ENCODE measurements at places on chromosomes 13 and 19.

DNA sequence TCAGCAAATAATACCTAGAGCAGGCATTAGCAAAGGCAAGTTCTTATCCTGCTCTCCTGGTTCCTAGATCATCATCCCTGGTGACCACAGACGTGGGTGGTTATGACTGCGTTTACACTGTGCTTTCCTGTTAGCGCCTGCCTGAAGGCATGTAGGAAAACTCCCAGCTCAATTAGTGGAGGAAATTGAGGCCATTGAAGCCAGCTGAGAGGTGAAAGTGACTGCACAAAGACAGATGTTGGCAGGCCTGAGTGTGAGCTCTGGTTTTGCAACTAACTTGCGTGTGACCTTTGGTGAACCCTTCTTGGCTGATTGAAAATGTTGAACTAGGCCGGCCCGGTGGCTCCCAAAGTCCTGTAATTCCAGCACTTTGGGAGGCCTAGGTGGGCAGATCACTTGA is 17.5 kb upstream of the NWD1 start:
- DNase-seq: no peak
- no peak overlapping the region for H3K27ac ChIP-seq
- H3K36me3 ChIP-seq: no peaks in the 10 kb centered on the region
- no peaks in the 10 kb centered on the region for H3K4me1 ChIP-seq

DNA sequence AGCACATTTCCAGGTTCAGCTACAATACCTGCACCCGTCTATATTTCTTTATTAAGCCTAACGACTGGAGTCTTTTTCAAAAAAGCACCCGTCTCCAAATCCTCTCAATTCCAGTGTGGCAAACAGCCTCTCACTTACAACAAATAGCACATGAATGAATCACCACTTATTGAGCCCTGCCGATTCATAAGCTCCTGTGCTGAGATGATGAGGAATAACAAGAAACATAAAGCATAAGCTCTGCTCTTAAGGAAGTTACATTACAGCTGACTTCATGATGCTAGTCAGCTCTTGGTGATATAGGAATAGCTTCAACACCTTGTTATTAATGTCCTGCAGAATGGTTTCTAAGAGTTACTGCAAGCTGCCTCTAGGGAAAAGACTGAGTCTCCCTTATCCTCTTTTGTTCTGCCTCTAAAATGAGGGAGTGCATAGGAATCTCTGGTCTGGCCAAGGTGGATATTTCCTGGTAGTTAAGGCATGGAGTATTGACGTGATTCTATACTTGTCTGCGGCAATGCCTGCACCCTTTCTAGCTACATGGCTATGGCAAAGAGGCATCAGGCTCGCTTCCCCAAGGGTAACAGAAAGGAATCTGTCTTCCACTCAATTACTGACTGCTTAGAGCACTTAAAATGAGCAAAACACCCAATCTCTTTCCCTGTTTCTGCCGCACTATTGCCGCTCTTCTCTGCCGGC is 195.7 kb downstream of the KLF12 start:
- H3K27me3 ChIP-seq: no peaks in the 10 kb centered on the region
- no peak overlapping the region for H3K4me3 ChIP-seq
- DNase-seq: no peak

DNA sequence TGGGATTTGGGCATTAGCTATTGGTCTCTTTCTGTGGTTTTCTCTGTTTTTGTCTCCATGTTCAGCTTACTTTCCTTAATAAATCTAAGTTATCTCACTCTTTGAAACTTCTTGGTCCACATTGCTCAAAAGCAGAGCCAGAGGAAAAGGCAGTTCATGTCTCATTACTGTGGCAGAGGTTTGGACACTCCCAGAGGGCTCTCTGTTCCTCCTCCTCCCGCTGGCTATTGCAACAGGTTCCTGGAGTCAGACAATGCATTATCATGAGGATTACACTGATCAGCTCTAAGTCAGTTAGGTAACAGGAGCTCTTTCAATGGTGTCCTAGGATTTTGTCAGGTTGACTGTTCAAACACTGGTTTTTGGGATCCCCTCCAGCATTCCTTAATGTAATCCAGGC is 298.8 kb downstream of the NDFIP2 start:
- H3K27ac ChIP-seq: no peak overlapping the region
- no peaks in the 10 kb centered on the region for H3K36me3 ChIP-seq
- no peaks in the 10 kb centered on the region for H3K4me1 ChIP-seq

DNA sequence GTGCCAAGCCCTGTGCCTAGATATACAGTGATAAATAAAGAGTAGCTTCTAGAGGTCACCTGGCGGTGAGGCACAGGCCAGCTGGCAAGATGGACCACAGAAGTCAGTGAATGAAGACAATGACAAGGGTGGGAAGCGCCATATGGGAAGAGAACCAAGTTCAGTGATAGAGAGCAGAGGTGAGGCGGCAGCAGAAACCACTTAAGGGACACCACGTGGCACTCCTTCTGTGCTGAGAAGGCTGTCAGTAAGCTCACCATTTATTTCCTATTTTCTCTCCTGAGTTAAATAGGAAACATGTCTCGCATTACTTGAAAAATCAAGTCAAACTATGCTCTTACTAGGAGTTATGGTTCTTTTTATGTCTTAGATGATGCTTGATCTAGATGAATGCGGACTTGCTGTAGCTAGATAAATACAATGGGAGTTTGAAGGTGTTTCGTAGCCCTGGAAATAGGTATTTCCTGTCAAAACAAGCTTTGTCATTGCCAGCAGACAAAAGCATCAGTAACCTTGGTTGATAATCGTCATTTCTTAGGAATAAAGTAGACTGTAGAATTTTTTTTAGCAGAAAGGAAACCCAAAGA is 17.8 kb downstream of the ALOX5AP start:
- no peak overlapping the region for H3K27ac ChIP-seq
- peaks cover 4% of the 10 kb centered on the region for H3K36me3 ChIP-seq
- DNase-seq: no peak
- no peaks in the 10 kb centered on the region for H3K27me3 ChIP-seq

GRCh38 chr13:60164234-60164889 is 634 bp upstream of the DIAPH3 start:
- peak; percentile 60 for DNase-seq
- peak overlapping the region; percentile 76 for H3K4me3 ChIP-seq
- peak overlapping the region; percentile 25 for H3K27ac ChIP-seq

DNA sequence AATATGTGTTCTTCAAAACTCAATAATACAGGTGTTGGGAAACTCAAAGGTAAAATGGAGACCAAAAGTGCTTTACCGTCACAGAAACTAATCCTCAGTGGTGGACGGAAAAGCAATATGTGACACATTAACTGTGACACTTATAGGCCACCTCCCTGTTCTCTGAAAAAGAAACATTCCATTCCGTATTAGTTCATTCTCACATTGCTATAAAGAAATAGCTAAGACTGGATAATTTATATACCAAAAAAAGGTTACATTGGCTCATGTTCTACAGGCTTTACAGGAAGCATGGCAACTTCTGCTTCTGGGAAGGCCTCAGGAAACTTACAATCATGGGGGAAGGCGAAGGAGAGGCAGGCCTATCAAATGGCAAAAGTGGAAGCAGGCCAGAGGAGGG is 435.3 kb upstream of the HTR2A start:
- H3K27me3 ChIP-seq: no peaks in the 10 kb centered on the region
- DNase-seq: no peak
- no peaks in the 10 kb centered on the region for H3K36me3 ChIP-seq
- no peak overlapping the region for H3K4me3 ChIP-seq
- H3K4me1 ChIP-seq: no peaks in the 10 kb centered on the region

DNA sequence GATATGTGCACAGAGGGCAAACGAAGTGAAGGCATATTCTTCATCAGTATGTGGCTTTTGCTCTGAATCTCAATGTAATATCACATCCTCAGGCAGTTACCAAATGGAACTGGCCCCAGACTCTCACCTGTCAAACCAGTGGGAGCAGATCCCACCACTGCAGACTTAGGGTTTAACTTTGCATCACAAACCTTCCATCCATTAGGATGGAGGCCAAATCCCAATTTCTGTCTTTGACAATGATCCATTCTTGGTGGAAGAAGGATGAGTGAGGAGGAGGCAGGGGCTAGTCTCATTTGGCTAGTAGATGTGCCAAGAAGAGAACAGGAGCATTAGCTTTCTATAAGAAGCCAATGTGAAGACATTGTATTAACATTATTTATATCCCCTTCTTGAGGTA is 413.5 kb upstream of the SPRY2 start:
- H3K4me3 ChIP-seq: no peak overlapping the region
- no peak overlapping the region for H3K27ac ChIP-seq
- no peaks in the 10 kb centered on the region for H3K4me1 ChIP-seq
- no peak for DNase-seq
- no peaks in the 10 kb centered on the region for H3K36me3 ChIP-seq

- H3K4me3 ChIP-seq: no peak overlapping the region
- H3K27me3 ChIP-seq: no peaks in the 10 kb centered on the region
- no peaks in the 10 kb centered on the region for H3K36me3 ChIP-seq
- no peaks in the 10 kb centered on the region for H3K4me1 ChIP-seq
Observed at GRCh38 chr13:72221276-72221962, 354.4 kb upstream of the DACH1 start.

DNA sequence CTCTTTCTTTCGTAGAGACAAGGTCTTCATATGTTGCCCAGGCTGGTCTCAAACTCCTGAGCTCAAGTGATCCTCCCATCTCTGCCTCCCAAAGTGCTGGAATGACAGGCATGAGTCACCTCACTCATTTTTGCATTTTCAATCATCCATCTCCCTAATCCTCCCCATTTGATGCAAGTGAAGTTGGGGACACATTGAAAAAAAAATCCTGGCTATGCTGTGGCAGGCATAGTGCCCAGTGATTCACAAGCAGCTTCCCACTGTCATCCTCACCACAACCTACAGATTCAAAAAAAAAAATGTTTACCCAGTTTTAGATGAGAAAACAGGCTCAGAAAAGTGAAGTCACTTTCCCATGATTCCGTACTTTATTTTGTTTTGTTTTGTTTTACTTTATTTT is 44.7 kb upstream of the USP29 start:
- no peaks in the 10 kb centered on the region for H3K4me1 ChIP-seq
- H3K27ac ChIP-seq: no peak overlapping the region
- H3K27me3 ChIP-seq: no peaks in the 10 kb centered on the region
- DNase-seq: no peak

- no peaks in the 10 kb centered on the region for H3K27me3 ChIP-seq
- DNase-seq: no peak
- no peaks in the 10 kb centered on the region for H3K4me1 ChIP-seq
- H3K36me3 ChIP-seq: no peaks in the 10 kb centered on the region
Observed at GRCh38 chr13:38670627-38671026, 16.2 kb upstream of the FREM2 start.

- H3K27ac ChIP-seq: no peak overlapping the region
- no peak overlapping the region for H3K4me3 ChIP-seq
- H3K4me1 ChIP-seq: no peaks in the 10 kb centered on the region
- peaks cover 77% of the 10 kb centered on the region for H3K36me3 ChIP-seq
- no peaks in the 10 kb centered on the region for H3K27me3 ChIP-seq
Observed at GRCh38 chr19:23222998-23223652, 27.1 kb downstream of the ZNF724 start.

DNA sequence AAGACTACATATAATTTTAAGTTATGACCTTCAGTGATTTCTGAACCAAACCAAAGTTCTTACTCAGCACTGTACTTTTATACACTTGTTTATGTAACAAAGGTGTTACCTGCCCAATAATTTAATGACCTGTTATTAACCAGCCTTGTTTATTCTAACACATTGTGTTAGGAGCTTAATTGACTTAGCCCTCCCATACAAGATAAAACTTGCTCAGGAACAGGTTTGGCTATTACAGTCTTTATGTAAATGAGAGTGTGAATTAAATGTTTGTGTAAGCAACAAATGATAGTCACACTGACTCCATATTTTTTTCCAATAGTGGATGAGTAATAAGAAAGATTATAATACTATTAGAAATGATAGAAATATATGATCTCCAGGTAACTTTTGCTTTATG is 51.8 kb upstream of the MYCBP2 start:
- DNase-seq: no peak
- no peak overlapping the region for H3K27ac ChIP-seq
- H3K36me3 ChIP-seq: no peaks in the 10 kb centered on the region
- no peaks in the 10 kb centered on the region for H3K4me1 ChIP-seq

DNA sequence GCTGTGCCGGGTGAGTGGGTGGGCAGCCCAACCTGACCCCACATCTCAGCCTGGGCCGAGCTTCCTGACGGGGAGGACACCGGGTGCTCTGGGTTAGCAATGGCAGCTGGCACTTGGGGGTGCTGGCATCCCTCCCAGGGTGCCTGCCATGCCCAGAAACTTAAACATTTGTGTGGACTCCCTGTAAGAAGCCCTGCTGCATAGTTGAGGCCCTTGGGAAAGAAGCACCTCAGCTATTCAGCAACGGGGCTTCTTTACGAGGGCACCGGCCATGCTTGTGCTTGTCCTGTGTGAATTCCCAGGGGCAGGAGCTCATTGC is 33.8 kb upstream of the MEDAG start:
- H3K27ac ChIP-seq: no peak overlapping the region
- no peaks in the 10 kb centered on the region for H3K4me1 ChIP-seq
- no peak for DNase-seq
- H3K27me3 ChIP-seq: no peaks in the 10 kb centered on the region
- H3K36me3 ChIP-seq: no peaks in the 10 kb centered on the region
- no peak overlapping the region for H3K4me3 ChIP-seq

DNA sequence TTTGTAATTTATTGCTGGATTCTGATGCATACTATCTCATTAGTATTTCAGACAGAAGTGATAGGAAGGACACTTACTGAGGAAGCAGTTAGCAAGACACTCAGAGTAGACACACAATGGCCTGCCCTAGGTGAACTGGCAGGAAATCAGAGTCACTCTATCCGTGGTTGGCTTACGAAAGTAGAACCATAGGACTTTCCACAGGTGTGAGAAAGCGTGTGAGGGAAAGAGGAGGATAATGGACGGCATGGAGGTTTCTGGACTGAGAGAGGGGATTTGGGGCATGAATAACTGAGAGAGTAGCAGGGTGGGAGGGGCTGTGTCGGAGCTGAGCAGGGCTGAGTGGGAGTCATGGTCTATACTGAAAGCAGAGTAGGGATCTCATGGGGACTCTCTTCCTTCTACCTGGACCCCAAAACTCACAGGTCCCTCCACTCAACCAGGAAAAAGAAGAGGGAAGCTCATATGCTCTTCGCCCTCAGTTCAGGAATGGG is 18.7 kb upstream of the EID2 start:
- H3K4me3 ChIP-seq: peak overlapping the region; percentile 63
- peaks cover 38% of the 10 kb centered on the region for H3K4me1 ChIP-seq
- no peak for DNase-seq
- no peaks in the 10 kb centered on the region for H3K27me3 ChIP-seq
- H3K36me3 ChIP-seq: no peaks in the 10 kb centered on the region
- H3K27ac ChIP-seq: peak overlapping the region; percentile 68

DNA sequence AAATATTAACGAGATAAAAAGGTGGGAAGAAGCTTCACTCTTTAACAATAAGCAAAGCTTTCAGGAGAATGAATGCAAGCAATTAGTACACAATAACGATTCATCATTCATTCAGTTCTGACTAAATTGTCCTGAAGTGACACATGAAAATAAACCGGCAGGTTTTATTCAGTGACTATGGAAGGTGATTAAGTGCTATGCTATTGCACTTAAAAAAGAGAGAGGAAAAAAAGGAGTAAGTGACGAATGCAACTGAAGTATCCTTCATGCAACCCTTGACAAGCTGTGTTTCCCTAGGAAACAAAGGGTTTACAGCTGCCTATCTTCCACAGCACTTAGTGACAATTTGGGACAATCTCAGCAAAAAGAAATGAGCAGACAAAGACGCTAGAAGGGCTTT is 1.4 kb downstream of the LIG4 start:
- H3K4me1 ChIP-seq: peaks cover 41% of the 10 kb centered on the region
- H3K36me3 ChIP-seq: peaks cover 24% of the 10 kb centered on the region
- peak overlapping the region; percentile 53 for H3K4me3 ChIP-seq
- no peaks in the 10 kb centered on the region for H3K27me3 ChIP-seq
- no peak for DNase-seq

- no peak for DNase-seq
- no peak overlapping the region for H3K4me3 ChIP-seq
- H3K27me3 ChIP-seq: no peaks in the 10 kb centered on the region
- peaks cover 41% of the 10 kb centered on the region for H3K36me3 ChIP-seq
- H3K4me1 ChIP-seq: no peaks in the 10 kb centered on the region
Observed at GRCh38 chr19:47143322-47144073, 12.9 kb downstream of the SAE1 start.

Data from Karpas-422 (cell line).